ENCODE measurements at places on chromosomes 12 and 14.

DNA sequence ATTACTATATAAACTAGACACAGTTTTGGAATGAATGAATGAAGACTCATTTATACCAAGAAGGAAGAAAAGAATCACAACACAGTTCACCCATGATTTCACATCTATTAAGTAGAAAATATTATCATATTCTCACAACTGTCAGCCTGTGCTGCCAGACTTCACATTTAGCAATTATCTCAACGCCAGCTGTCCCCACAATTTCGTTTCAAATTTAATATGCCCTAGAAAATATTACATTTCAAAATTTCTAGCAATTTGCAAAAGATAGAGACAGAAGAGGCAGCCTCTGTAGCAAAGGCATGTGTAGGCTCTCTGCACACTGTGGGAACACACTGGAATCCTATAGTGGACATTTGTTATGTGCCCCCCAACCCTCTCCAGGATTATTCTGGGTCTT lies 83.6 kb downstream of the ANKS1B start:
- no peak for DNase-seq

DNA sequence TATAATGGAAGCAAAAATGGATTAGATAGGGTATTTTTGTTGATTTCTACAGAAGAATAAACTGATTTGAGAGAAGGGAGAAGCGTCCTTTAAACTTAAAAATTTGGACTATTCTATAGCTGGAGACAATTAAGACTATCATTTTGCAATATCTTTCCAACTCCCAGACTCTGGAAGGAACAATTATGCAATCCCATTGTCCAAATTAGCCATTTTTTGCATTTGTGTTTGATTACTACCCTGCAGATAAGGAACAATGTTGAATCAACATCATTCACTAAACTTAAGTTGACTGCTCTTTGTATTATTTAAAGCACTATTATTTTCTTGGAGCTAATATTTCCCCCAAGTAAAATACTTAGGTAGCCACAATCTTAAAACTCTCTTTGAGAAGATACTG lies 34.8 kb upstream of the SELPLG start:
- no peak for DNase-seq

- DNase-seq, result no peak
These were observed 183.0 kb downstream of the ERC1 start for GRCh38 chr12:1173781-1174617.

DNA sequence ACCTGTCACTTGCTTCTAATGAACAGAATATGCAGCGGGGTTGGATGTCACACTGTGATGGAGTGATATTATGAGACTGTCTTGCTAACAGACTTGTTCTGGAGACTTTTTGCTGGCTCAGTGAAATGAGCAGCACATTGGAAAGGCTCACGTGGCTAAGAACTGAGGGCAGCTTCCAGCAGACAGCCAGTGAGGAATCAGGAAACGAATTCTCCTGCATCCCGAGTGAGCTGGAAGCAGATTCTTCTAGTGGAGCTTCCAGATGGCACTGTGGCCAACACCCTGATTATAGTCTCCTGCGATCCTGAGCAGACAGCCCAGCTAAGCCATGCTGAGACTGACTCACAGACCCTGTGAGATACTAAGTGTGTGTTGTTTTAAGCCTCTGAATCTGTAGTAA lies 16.1 kb upstream of the TSPAN9 start:
- DNase-seq, result no peak

- no peak for DNase-seq
These were observed 34.5 kb downstream of the USP44 start for GRCh38 chr12:95516757-95517156.

DNA sequence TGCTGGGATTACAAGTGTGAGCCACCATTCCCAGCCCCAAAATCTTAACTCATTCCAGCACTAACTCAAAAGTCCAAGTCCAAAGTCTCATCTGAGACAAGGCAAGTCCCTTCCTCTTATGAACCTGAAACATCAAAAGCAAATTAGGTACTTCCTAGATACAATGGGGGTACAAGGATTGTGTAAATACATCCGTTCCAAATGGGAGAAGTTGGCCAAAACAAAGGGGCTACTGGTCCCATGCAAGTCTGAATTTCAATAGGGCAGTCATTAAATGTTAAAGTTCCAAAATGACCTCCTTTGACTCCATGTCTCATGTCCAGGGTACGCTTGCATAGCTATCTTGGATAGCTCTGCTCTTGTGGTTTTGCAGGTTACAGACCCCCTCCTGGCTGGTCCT lies 94.7 kb upstream of the PPM1H start:
- DNase-seq, result no peak

GRCh38 chr12:32151086-32151485 lies 44.4 kb downstream of the BICD1 start:
- DNase-seq, result no peak

GRCh38 chr14:89308232-89308959 lies 108.6 kb downstream of the FOXN3 start:
- no peak for DNase-seq

- no peak for DNase-seq
These were observed 67.6 kb downstream of the AACS start for GRCh38 chr12:125132698-125133400.

DNA sequence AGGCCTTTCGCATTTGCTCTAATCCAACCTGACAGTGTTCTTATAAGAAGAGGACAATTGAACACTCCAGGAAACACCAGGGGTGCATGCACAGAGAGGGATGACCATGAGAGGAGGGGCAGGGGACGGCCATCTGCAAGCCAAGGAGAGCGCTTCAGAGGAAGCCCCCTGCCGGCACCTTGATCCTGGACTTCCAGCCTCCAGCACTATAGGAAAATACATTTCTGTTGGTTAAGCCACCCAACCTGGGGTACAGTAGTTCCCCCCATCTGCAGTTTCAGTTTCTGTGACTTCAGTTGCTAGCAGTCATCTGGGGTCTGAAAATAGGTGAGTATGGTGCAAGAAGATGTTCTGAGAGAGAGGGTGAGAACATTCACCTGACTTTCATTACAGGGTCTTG lies 64.7 kb downstream of the CLMN start:
- no peak for DNase-seq

DNA sequence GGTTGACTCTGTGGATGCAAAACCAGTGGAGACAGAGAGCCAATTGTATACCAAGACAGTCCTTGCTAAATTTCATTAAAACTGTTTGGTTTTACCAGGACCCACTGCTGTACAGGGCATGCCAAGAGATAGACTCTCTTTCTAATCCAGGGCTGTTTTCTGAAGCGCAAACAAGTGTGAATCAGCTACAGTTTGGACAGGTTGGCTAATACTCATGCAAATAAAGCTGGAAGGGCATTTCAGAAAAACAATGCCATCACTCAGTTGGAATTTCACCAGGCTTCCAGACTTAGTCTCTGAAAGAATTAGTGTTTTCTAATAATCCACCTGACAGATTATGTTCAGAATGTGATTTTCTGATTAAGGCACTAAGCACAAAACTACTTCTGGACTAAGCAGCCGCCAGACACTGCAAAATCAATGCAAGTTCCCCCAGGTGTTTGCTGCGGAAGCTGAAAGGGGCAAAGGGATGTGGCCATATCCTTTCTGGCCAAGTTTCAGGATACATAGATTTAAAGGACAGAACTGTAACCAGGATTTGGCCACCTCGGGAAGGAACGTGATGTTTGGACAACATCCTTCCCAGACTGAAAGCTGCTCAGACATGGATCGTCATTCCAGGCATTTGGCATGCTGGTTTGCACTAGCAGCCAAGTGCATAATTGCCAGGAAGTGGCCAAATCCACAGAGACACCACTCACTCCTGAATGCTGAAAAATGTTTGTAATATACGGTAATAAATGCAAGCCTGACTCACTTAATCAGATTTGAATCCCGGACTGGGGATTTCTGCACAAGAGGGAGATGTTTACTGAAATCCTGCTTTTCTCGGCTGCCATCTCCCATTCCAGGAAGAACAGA lies 32.0 kb upstream of the CDKN3 start:
- no peak for DNase-seq
